ENCODE measurements at places on chromosomes 5 and 9. TPM values are rescaled to one million over a fixed set of nuclear protein-coding genes. Genes with fewer than 3 reads are reported as not detected.

DNA sequence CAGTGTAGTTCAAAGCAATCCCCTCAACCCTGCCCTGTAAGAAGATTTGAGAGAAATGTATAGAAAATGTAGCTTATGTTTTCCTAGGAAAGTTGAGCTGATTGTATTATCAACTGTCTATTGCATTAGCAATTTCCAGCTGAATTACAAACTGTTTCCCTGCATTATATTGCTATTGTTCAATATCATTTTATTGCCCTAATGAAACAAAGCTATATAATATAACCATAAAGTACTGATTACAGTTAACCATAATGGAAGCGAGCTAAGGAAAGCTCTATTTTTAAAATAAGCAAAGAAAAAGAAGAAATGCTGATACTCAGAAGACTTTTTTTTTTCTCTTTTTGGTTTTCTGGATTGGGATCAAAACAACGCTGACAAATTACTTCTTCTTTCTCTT, 228.3 kb downstream of the EFNA5 start:
- no peaks in the 10 kb centered on the region for H3K36me3 ChIP-seq
- DNase-seq: no peak
- no peak overlapping the region for H3K27ac ChIP-seq
- no peaks in the 10 kb centered on the region for H3K4me1 ChIP-seq
- no peak overlapping the region for H3K4me3 ChIP-seq

DNA sequence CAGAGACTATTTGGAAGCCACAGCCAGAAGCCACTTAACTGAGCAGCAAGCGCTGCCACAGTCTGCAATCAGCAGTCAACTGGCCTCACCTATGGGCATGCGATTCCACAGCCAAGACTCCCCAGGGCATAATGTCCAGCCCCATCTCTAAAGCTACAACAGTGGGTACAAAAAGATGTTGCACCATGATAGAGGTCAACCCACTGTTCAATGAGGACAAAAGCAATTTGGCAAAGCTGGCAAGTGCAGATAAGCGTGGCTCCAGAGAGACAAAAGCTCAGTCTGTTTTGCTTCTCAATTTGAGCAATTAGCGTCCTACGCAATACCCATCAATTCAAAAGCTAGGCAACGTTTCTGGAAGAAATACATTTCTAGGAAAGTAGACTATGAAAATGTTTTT, 3.2 kb downstream of the TAS2R1 start:
- no peak overlapping the region for H3K4me3 ChIP-seq
- no peak for DNase-seq
- no peaks in the 10 kb centered on the region for H3K36me3 ChIP-seq

CLTA gene
- total RNA-seq: 145 TPM

DNA sequence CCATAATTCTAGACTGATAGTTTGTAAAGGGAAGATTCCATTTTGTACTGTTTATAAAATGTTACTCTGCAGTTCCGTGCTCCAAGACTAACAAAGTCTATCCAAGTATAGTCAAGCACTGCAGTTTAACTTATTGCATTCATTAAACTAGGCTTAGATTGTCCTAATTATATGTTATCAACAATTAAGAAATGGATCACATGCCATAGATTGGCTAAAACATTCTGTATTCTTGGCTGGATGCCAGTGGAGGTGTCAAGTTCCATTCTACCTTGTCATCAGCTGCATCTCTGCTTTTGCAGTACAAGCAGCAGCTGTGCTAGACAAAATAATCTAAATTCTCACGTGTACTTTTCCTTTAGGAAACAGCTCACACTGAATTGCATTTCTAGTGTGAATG, 69.4 kb upstream of the MEF2C start:
- no peaks in the 10 kb centered on the region for H3K36me3 ChIP-seq
- H3K4me3 ChIP-seq: no peak overlapping the region
- H3K4me1 ChIP-seq: no peaks in the 10 kb centered on the region
- DNase-seq: no peak

GRCh38 chr5:37767251-37767650, 72.6 kb downstream of the GDNF start:
- H3K27ac ChIP-seq: no peak overlapping the region
- no peaks in the 10 kb centered on the region for H3K27me3 ChIP-seq
- no peaks in the 10 kb centered on the region for H3K4me1 ChIP-seq
- DNase-seq: no peak

- no peak overlapping the region for H3K27ac ChIP-seq
- DNase-seq: peak; percentile 48
- H3K27me3 ChIP-seq: no peaks in the 10 kb centered on the region
- no peaks in the 10 kb centered on the region for H3K36me3 ChIP-seq
- H3K4me3 ChIP-seq: no peak overlapping the region
- H3K4me1 ChIP-seq: no peaks in the 10 kb centered on the region
Measured at GRCh38 chr5:173643964-173644363, 27.5 kb upstream of the BOD1 start.

DNA sequence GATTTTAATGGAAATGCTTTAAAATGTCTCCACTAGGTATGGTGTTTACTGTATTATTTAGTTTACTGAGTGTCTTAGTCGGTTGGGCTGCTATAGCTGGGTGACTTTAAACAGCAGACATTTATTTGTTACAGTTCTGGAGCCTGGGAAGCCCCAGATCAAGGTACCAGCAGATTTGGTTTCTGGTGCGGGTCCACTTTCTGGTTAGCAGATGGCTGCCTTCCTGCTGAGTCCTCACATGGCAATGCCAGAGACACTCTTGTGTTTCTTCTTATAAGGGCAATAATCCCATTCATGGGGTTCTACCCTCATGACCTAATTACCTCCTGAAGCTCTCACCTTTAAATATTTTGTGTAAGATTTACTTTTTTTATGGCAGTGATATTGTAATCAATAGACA, 715 bp upstream of the OR1J4 start:
- no peak overlapping the region for H3K4me3 ChIP-seq
- no peaks in the 10 kb centered on the region for H3K4me1 ChIP-seq
- DNase-seq: no peak
- no peak overlapping the region for H3K27ac ChIP-seq
- H3K36me3 ChIP-seq: no peaks in the 10 kb centered on the region

DNA sequence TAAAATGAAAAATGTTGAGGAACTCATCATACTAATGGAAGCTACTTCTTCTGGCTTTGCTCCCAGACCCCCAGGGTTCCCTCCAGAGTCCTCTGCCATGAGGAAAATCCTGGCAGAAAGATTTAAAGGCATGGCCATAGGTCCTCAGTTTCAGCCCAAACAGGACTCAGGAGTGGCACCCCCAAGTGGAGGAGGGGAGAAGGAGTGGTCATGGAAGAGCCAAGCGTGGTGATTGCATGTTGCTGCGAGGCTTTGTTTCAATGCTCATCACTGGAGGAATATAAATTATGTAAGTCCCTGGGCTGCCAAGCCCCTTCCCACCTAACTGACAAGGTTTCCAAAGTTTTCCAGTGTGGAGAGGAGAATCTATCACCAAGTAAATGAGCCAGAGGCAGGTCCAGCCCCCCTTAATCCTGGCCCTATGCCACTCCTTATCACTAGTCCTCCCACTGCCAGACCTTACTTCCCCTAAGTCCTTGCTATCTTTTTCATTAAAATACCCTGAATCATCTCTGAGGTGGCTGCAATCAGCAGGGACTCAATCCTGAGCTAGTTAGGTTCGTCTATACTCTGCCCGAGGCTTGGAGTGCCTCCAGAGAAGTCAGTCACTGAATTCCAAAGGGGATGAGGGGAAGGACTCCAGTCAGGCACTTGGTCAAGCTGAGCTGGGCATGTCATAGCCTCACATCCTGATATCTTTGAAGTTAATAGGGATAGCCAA, 70.7 kb upstream of the TAF1L start:
- DNase-seq: no peak
- H3K4me3 ChIP-seq: no peak overlapping the region
- no peaks in the 10 kb centered on the region for H3K27me3 ChIP-seq
- H3K36me3 ChIP-seq: no peaks in the 10 kb centered on the region

DNA sequence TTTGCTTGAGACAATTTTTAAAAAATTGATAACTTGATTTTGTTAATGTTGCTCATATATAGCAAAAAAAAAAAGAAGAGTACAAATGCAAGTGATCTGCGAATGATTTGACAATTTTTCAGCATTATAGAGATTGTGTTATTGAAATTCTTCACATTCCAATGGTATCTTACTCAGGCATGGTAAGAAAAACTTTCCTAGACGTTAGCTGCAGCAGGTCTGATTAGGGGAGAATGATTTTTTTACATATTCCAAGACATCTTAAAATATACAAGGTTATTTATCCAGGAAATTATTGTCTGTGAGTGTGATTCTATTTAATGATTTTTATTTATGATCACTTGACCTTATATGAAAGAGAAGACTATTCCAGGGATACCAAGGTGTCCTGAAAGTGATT, 361.9 kb downstream of the MAT2B start:
- no peak for DNase-seq
- no peak overlapping the region for H3K4me3 ChIP-seq
- H3K36me3 ChIP-seq: no peaks in the 10 kb centered on the region
- H3K27me3 ChIP-seq: no peaks in the 10 kb centered on the region
- no peaks in the 10 kb centered on the region for H3K4me1 ChIP-seq

- DNase-seq: no peak
- no peaks in the 10 kb centered on the region for H3K27me3 ChIP-seq
- H3K4me3 ChIP-seq: no peak overlapping the region
- H3K4me1 ChIP-seq: peaks cover 13% of the 10 kb centered on the region
Measured at GRCh38 chr5:172683264-172683644, 42.2 kb downstream of the NEURL1B start.

SLC45A2 gene
- total RNA-seq: not detected

- H3K4me1 ChIP-seq: peaks cover 9% of the 10 kb centered on the region
- no peak overlapping the region for H3K27ac ChIP-seq
- no peaks in the 10 kb centered on the region for H3K36me3 ChIP-seq
Measured at GRCh38 chr9:83239747-83240146, 176.8 kb upstream of the RASEF start.

- H3K27ac ChIP-seq: no peak overlapping the region
- peaks cover 14% of the 10 kb centered on the region for H3K4me1 ChIP-seq
- no peaks in the 10 kb centered on the region for H3K36me3 ChIP-seq
- no peak overlapping the region for H3K4me3 ChIP-seq
- H3K27me3 ChIP-seq: no peaks in the 10 kb centered on the region
- DNase-seq: no peak
Measured at GRCh38 chr5:176133877-176134276, 104.3 kb upstream of the SIMC1 start.

CD180 gene
- total RNA-seq: 0.26 TPM

DNA sequence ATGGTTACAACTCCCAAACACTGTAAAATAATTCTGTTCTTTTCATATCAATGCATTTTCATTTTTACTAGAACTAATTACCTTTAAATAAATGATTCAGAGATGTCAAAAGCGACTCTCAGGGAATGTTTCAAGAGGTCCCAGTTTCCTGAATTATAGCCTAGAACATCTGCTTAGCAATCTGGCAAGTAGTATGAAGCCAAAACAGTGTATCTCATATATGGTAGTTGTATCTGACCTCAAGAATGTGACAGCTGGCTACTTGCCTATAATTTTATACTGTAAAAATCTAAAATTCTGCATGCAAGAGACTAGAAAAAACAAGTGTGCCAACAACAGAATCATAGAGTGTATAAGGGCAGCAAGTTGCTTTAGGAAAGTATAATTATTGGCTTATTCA, 187.7 kb upstream of the POU5F2 start:
- no peaks in the 10 kb centered on the region for H3K36me3 ChIP-seq
- no peaks in the 10 kb centered on the region for H3K4me1 ChIP-seq
- H3K27me3 ChIP-seq: no peaks in the 10 kb centered on the region
- no peak overlapping the region for H3K27ac ChIP-seq
- DNase-seq: no peak
- H3K4me3 ChIP-seq: no peak overlapping the region

- peaks cover 64% of the 10 kb centered on the region for H3K4me1 ChIP-seq
- peak overlapping the region; percentile 89 for H3K27ac ChIP-seq
- H3K36me3 ChIP-seq: no peaks in the 10 kb centered on the region
- H3K4me3 ChIP-seq: no peak overlapping the region
Measured at GRCh38 chr5:177089825-177090641, 3.3 kb downstream of the FGFR4 start.

PCA3 gene
- total RNA-seq: not detected

FER gene
- total RNA-seq: 13.2 TPM

ADCY2 gene
- total RNA-seq: 4.6 TPM

GRCh38 chr9:81264516-81264915, 424.8 kb downstream of the TLE1 start:
- H3K4me3 ChIP-seq: no peak overlapping the region
- H3K27me3 ChIP-seq: no peaks in the 10 kb centered on the region
- DNase-seq: no peak
- H3K36me3 ChIP-seq: no peaks in the 10 kb centered on the region
- H3K27ac ChIP-seq: no peak overlapping the region

DNA sequence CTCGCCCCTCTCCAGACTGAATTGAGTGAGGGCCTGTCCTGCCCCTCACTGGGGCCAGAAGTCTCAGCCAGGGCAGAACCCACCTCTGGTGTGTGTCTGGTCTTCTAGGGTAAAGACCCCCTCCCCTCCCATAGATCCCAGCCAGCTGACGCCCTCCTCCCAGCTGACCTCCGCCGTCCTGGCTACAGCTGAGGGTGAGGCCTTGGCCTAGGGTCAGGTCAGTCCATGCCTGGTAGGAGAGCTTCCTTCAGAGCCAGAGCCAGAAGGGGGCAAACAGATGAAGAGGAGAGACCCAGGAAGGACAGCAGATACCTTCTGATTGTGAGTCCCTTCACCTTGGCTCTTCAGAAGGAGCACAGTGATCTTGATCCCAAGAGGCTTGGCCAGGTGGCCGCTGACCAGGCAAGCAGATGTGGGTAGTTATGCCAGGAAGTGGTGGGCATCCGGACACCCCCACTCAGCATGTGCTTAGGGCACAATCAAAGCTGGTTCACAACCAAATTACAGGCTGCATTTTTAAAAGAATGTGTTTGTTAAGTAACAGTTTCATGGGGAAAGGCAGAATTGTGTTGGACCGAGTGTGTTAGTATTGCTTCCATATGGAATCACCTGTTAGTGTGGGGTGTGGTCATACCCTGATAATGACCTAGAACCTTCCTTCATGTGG, 29.9 kb downstream of the JADE2 start:
- DNase-seq: no peak
- no peak overlapping the region for H3K27ac ChIP-seq
- no peaks in the 10 kb centered on the region for H3K27me3 ChIP-seq
- H3K4me3 ChIP-seq: no peak overlapping the region
- H3K4me1 ChIP-seq: peaks cover 40% of the 10 kb centered on the region

Measured in body of pancreas (tissue), 4 donors.